Daoy (cell line): ENCODE measurements at places on chromosomes 12 and 14.

DNA sequence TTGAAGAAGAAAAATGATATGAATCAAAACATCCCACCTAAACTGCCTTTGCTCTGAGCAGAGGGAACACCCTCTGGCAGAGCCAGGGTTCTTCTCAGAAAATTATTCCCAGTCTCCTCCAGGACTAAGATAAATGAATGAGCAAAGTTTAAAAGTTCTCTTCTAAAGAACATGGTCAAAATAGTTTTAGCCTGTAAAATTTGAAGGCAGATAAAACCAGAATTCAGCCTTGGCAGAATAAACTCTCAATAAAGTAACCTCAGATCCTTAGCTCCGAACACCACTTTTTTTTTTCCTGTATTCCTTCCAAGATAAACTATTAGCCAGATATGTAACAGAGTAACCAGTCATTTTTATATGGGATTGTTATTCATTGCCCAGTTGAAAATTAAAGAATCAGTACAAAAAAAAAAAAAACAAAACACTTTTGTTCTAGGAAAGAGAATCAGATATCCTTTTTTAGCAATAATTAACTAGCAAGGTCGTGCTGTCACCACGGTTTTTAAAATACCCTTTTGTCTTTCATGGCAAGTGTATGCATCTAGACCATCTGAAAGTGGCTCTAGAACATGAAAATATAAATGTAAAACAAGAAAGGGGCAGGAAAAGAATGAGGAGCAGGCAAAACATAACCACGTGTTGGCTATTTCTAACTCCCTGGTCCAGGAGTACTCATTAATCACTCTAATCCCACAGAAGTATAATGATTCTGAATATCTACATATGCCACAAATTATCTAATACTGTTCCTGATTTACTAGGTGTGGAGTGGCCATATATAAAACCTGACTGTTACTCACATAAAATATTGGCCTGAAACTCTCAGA, 60.8 kb downstream of the CAPZA3 start:
- no peak for DNase-seq

- DNase-seq, result peak; percentile 70
These were observed 151.3 kb downstream of the PAH start for GRCh38 chr12:102765736-102766135.

DNA sequence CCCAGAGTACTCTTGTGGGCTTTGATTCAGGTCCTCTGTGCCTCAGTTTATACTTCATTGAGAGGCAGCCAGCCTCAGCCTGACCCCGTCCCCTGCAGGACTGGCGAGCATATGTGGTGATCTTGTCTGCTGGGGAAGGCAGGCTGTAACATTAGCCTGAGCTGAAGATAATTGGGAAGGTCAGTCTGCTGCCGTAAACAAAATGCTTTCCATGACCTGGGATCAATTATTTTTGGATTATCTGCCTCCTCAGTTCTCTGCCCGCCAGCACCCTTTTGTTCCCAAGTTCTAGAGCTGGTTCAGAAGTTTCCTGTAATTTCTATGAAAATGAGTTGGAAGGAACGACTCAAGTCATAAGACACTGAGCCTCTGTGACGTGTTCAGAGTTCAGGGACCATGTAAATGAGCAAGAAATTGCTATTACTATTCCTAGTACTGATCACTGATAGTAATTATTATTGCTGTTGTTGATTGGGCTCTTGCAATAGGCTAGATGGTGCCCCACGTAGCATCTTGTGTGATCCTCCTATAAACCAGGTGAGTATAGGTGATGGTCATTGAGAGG, 4.5 kb downstream of the ORAI1 start:
- DNase-seq, result no peak

DNA sequence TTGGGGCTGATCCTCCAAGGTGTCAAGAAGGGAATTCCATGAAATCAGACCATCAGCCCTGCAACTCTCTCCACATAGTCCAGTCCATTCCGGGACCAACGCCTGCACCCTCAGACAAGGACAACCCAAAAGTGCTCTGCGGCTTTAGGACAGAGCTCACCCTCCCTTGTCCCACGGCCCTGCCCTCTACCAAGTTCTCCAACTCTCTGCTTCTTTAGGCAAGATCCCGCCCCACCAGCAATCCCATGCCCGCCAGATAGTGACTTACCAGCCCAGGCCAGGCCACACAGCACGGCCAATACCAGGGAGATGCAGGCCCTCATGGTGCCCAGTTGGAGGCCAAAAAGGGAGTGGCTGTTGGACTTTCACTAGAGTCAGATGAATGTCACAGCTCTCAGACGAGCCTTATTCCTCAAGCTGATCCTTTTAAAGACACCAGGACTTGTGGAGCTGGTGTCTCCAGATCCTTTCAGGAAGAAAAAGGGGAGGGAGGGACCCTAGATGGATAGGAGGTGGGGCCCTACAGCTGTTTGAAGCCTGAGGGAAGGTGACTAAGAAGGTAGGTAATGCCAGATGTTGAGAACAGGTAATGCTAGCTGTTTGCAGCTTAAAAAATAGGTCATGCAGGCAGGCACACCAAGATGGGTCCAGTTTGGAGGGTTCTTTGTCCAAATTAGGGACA, at the start of gene ENDOU:
Gene ENDOU, minus strand, starts transcription at position 400 of the 682 bp plus-strand sequence. Its CDS starts 77 bp downstream, at position 323.
- no peak for DNase-seq

DNA sequence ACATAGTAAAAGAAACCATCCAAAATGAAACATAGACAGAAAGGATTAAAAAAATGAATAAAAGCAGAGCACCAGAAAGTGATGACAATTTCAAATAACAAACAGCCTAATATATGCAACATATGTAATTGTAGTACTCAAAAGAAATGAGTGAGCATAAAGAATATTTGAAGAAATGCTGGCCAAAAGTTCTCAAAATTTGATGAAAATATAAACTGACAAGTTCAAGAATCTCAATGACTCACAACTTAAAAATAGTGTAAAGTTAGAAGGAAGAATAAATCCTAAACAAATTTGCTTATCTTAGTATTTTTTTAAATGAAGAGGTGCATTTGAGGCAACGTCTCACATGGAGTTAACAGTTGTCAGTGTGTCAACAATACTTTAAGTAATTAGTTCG, 498.9 kb downstream of the SLC6A15 start:
- no peak for DNase-seq

DNA sequence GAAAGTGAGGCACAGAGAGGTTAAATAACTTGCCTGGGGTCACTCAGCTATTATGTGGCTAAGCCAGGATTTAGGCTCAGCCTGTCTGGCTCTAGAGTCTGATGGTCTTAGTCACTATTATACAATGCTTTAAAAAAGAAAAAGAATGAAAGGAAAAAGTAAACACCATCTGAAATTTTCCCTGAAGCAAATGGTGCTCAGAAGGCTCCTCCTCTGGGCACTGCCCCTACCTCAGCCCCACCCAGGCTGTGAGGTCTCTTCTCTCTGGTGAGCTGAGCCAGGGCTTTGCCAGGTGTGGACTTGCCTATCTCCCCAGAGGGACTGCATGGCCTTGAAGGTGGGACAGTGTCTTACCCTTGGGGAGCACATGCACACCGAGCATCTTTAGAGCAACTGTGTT, 117.5 kb upstream of the DYRK2 start:
- DNase-seq, result peak; percentile 21

GRCh38 chr12:113190761-113191160, 5.2 kb downstream of the RITA1 start:
- peak; percentile 53 for DNase-seq

DNA sequence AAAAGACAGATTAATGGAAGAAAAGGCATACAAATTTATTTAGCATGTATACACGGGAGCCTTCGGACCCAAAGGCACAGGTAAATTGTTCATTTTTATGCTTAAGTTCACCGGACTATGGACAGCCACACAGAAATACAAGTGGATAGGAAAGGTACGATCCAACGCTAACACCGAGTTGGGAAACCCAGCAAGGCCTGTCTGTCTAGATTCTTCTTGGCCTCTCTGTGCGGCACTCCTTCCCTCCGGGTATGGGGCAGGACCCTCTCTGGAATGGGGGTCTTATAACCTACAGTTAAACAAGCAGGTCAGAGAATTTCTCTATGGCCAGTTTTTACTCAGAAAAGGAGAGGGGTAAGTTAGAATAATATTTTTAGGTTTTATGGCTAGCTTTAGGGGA, 23.4 kb upstream of the ZDHHC17 start:
- no peak for DNase-seq
